ENCODE measurements at places on chromosomes 6 and 20.

DNA sequence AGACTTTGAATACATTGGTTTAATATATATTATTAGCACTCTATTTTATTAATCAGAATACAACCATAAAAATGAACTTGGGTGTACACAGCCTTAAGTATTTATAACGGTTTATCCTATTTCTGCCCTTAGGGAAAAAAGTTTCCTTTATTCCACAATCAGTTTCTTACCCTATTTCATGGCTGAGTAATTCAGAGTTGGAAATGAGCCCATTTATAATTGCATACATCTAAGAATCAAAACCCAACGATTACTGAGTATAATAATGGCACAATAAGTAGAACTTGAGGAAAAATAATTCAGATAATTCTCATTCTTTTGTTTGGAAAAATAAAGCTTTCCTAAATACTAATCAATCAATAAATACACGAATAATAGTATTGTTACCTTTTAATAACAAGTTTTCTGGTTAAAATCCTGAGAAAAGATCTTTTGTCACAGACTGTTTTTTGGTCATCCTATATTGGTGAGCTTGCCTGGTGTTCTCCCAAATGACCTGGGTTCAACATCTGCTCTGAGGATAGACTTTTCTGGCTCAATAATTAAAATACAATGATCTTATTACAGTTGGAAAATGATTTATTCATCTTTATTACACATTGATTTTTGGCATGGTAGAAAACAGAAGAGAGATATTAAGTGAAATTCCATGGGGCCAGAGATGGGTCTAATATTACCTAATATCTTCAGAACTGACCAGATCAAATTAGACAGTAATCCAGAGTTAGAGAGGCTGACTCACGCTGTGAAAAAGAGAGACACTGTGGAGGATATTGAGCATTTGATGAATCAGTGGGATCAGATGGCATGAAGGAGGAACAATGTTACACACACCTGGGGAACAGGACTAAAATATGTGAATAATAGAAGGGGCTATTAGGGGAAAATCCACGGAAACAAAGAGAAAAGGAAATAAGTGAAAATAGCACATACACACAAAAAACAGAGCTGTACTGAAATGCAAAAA is 162.1 kb upstream of the TBX18 start:
- no peak for DNase-seq

GRCh38 chr6:149271348-149272340 is 45.9 kb upstream of the TAB2 start:
- DNase-seq = no peak

- DNase-seq = no peak
These were observed 38.4 kb downstream of the CDK5RAP1 start for GRCh38 chr20:33362898-33363297.

- no peak for DNase-seq
These were observed 332.0 kb downstream of the BTBD9 start for GRCh38 chr6:38307740-38308139.

GRCh38 chr20:6975311-6975710 is 207.8 kb downstream of the BMP2 start:
- no peak for DNase-seq

- DNase-seq = no peak
These were observed 951 bp downstream of the FOXP4 start for GRCh38 chr6:41546866-41547798.

DNA sequence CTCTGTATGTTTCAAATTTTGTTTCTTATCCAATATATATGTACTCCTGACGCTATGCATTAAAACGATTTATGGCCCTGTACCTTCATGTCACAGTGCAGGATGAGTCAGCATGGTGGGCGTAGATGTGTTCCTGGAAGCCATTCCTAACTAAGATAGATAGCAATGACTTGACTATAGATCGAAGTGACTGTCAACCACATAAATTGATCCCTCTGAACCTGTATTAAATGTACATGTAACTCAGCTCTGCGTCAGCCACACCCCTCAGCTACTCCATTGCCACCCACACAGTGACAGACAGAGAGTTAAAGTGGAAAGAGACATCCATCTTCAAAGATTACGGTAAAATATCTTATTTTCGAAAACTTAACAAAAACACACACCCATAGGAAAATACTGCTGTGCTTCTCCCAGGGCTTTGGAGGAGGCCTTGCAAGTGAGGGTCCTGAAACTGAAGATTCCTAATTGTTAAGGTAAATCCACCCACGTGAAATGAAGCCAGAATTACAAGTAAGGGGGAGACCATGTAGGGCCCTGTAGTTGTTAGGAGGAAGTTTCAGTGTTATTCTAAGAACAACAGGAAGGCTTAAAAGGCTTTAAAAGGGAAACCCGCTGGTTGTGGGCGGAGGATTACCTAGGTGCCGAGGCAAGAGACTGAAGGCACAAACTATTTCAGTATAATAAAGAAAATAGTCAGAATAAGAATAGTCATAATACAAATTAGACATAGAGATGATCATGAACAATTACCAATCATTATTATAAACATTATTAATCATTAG is 10.3 kb upstream of the RAD21L1 start:
- DNase-seq = no peak

DNA sequence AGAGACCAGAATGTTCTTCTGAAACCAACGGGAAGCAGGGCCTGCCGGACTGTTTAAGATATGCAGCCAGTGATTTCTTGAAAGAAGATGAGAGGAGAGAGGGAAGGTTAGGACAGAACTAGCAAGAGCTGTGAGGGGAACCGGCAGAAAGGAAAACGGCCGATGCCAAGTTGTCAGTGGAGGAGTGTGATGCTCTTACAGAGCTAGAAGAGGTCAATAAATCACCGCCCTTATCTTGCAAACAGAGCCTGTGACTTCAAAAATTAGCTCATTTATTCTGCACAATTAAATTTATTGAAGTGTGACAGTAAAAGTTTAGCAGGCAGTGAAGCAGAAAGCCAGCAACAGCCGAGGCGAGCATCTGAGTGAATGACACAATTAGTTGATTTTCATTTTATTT is 509.5 kb upstream of the ID4 start:
- DNase-seq = no peak

DNA sequence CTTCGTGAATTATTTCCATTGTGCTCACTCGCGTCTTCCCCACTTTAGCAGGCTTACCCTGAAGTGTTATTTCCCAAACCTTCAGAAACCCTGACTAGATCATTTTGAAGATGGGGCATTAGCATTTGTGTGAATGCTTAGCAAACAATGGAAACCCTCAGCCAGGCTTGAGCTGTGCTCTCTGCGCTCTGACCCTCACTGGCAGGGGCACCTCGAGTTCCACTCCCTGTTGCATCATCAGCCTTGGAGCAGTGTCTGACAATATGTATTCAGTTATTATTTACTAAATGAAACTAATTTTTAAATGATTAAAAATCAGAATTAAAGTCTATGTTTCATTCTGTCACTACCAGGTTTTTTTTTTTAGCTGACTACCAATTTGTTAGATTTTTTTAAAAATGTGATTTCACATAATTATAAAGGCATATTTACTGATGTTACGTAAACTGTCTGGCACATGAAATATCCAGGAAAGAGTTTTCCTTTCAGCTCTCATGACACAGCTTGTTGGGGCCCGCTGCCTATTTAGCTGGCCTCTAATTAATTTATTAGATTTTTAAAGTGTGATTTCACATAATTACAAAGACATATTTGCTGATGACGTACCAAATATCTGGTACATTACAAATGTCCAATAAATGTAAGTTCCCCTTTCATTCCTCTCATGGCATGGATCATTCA is 155.2 kb downstream of the PACRG start:
- DNase-seq = no peak

- DNase-seq = no peak
These were observed 11.7 kb upstream of the MDGA1 start for GRCh38 chr6:37709250-37709931.

GRCh38 chr6:143103916-143104315 is 43.2 kb downstream of the AIG1 start:
- DNase-seq = no peak

- no peak for DNase-seq
These were observed at the start of gene TEAD3 for GRCh38 chr6:35496841-35497570. Gene TEAD3 (minus strand): TSS chr6:35497079.

DNA sequence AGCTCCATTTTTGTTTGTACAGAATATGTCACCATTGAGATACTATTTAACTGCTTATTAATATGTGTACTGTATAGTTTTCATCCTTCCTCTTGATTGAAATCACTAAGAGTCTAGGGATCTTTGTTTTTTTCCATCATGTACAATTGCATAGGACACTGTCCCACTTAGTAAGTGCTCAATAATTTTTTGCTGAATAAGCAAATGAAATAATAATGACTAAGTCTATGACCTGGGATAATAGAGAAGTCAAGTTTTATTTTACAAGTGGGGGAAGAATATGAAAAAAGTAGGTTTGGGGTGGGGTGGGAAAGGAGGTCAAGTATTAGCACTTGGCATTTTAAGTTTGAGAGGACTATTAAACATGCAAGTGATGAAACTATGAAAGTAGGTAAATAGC is 4.5 kb upstream of the EYS start:
- no peak for DNase-seq

DNA sequence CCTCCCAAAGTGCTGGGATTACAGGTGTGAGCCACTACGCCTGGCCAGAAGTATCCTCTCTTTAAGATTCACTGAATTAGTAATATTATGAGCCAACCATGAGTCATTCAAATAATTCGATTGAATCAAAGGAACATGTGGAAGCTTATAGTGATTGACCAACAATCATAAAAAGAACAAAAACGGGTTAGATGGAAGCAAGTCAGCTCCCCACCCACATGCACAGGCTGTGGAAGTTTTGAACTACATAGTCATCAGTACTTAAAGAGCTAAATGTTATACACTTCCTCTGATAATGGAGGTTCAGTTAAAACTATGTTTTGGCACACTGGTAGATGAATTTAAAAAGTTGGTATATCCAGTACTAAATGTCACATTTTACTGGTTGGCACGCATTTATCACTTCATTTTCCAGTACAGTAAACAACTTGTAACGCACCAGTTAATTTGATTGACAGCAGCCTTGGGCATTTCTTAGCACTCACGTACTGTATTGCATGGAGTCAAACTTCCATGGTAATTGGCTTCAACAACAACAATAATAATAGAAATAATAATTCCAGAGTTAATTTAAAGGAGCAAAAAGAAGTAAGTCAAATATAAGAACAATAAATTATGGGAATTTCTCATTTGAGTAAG is 1107.3 kb upstream of the MAP3K7 start:
- no peak for DNase-seq

- no peak for DNase-seq
These were observed 469.1 kb upstream of the BTBD3 start for GRCh38 chr20:11448554-11448953.

DNA sequence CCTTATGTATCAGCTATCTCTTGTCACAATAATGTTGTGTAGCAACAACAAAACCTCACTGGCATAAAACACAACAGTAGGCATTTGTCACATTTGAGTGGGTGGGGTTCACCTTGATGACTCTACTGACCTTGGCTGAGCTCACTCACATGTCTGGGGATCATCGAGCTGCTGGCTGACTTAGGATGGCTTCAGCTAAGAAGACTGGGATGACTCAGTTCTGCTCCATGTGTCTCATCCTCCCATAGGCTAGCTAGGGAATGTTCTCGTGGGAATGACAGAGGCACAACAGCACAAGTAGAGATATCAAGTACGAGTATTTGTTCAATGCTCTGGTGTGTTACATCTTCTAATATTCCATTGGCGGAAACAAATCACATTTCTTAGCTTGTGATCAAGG is 167.9 kb downstream of the PLCB1 start:
- no peak for DNase-seq

- DNase-seq = no peak
These were observed 28.8 kb downstream of the MTHFD1L start for GRCh38 chr6:150894191-150894744.

DNA sequence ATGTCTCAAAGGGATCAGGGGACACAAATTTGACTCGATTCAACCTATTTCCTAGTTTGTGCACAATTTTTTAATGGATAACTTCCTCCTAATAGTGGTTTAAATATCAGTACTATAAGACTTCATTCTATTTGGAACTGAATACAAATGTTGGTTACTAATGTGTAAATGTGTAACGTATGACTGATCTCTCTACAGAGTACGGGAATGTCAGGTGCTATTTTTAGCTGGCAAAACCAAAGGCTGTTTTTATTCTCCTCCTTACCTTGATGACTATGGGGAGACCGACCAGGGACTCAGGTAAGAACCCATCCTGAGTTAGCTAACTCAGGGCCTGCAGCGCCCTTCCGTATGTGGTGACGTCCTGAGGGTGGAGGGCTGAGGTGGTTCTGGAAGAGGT is 33.0 kb downstream of the PRPH2 start:
- no peak for DNase-seq

DNA sequence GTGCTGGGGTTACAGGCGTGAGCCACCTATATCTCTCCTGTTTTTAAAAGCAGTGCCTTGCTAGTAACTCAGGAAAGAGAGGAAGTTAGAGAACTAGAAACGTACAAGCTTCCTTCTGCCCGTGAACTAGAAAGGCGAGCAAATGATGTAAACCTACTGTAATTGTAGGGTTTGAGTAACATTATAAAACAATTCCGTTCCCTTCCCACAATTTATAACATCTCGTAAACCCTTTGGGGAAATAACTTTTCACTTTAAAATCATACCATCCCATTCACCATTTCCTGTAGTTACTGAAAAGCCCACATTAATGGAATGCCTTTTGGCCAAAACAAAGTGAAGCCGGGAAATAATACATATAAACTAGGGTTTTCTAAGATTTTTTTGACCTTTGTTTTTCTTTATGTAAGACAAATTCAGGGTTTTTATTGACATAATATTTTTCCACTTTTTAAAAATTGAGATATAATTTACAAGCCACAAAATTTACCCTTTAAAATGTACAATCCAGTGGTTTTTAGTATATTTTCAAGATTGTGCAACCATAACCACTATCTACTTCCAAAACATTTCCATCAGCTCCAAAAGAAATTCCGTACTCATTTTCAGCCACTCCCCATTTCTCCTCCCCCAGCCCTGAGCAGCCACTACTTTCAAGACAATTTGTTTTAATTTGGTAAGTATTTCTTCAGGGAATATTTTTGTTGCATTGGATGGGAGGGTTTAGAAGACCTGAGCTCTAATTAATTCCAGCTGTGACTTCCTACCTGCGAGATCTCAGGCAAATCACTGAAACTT is 175.1 kb upstream of the PDE10A start:
- DNase-seq = no peak

DNA sequence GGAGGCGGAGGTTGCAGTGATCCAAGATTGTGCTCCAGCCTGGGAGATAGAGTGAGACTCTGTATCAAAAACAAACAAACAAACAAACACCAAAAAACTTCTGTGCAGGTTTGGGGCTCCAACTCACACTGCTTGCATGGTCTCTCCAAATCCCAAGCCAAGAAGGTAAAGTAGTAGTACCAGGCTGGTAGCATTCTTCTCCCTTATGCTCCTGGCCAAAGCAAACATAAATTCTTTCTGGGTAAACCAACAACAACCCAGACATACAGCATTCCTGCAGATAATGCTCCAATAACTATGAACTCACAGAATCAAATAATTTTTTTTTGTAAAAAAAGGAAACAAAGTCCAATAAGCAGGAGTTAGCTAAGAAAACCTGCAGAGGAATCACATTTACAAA is 57.8 kb upstream of the KLHL31 start:
- no peak for DNase-seq

DNA sequence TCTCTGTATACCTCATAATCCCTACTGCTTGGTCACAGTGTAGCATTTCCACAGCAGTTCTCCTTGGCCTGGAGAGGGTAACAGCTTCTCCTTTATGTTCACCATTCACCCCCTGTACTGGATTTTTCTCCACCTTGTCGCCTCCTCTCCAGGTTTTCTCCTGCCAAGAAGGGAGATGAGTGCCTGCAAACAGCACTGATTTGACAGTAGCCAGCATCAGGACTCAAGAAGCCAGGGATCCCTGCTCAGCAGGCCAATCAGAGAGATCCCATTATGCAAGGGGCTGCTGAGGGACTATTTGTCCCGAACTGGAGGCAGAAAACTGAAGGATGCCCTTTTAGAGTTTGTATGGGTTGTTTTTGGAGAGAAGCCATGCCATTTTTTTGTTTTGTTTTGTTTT is 68.6 kb upstream of the RIPOR2 start:
- no peak for DNase-seq

Measured in CMK (cell line).